ENCODE measurements at places on chromosomes 16 and 17.

GRCh38 chr17:6706996-6707395 lies 6.2 kb downstream of the SLC13A5 start:
- no peak for DNase-seq

- no peak for DNase-seq
These were observed 6.6 kb downstream of the CDC42EP4 start for GRCh38 chr17:73304971-73305812.

GRCh38 chr17:42403150-42403549 lies 14.9 kb upstream of the STAT3 start:
- no peak for DNase-seq

GRCh38 chr17:8649157-8650118 lies 18.9 kb upstream of the MYH10 start:
- DNase-seq = no peak

- no peak for DNase-seq
These were observed 469.6 kb upstream of the HSBP1 start for GRCh38 chr16:83338138-83338537.

- no peak for DNase-seq
These were observed 494 bp downstream of the PRSS41 start for GRCh38 chr16:2798723-2799204.
